Pancreas (tissue), 10 donors: ENCODE measurements at places on chromosomes 5 and 9. TPM values are rescaled to one million over a fixed set of nuclear protein-coding genes. Genes with fewer than 3 reads are reported as not detected.

NELFB gene
- total RNA-seq = 34.0 TPM

- no peak for DNase-seq
These were observed 332.0 kb downstream of the SPATA31D1 start for GRCh38 chr9:82320566-82320965.

BICD2 gene
- 5.6 TPM for total RNA-seq

LIX1 gene
- total RNA-seq = not detected

- DNase-seq = no peak
These were observed 75.5 kb downstream of the CACNA1B start for GRCh38 chr9:137952976-137953666.

DNA sequence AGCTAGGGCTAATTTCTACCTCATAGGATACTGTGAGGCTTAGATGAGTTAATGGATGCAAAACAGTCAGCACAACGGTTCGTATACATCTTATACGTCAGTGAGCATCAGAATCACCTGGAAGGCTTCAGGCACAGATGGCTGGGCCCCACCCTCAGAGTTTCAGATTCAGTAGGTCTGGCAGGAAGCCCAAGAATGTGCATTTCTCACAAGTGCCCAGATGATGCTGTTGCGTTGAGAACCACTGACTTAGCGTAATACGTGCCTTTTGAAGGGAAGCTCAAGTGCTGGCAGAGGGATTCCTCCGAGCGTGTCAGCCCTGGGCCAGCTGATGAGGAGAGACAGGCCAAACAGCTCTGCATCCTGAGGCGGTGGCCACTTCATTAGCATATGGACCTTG, 117.1 kb upstream of the WWC1 start:
- DNase-seq = no peak

HTR1A gene
- total RNA-seq = not detected

- no peak for DNase-seq
These were observed 187.1 kb downstream of the SPOCK1 start for GRCh38 chr5:137312011-137312410.

DNA sequence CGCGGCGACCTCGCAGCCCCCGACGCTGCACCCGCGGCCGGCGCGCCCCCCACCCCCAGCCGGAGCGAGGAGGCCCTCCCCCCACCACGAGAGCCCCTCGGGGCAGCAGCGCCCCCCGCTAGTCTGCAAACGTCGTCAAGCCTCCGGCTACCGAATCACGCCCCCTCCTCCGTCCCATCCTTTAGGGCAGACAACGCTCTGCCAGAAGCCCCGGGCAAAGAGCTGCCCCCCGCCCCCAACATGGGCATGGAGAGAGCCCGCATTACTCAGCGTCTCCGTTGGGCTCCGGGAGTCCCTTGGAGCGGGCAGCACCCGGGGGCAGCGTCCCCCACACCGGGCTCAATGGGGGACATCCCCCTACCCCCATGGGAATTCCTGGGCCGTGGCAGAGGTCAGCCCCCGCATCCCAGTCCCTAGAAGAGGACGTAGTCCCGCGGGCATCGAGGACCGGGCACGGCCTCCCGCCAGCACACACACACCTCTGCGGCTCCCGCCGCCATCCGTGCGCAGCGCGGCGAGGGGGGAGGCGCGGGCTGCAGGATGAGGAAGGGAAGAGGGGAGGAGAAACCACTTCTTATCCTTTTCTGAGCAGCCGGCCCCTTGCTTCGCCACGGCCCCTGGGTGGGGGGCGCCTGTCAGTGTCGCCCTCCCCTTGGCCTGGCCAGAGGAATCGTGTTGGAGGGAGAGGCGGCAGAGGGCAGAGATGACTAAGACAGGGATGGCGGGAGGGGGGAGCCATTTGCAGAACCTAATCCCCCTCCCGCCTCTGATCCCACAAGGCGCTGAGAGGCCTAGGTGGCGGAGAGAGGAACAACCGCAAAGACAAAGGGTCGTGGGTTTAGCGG, 750 bp downstream of the DNM1 start:
- DNase-seq = no peak

- no peak for DNase-seq
These were observed 8.6 kb upstream of the GLE1 start for GRCh38 chr9:128495804-128496417.

PCDHA1 gene
- total RNA-seq = 0.03 TPM
